ENCODE measurements at places on chromosomes 2 and 18.
A peak's percentile ranks its signal among the peaks of the same experiment; 100 is the strongest.

DNA sequence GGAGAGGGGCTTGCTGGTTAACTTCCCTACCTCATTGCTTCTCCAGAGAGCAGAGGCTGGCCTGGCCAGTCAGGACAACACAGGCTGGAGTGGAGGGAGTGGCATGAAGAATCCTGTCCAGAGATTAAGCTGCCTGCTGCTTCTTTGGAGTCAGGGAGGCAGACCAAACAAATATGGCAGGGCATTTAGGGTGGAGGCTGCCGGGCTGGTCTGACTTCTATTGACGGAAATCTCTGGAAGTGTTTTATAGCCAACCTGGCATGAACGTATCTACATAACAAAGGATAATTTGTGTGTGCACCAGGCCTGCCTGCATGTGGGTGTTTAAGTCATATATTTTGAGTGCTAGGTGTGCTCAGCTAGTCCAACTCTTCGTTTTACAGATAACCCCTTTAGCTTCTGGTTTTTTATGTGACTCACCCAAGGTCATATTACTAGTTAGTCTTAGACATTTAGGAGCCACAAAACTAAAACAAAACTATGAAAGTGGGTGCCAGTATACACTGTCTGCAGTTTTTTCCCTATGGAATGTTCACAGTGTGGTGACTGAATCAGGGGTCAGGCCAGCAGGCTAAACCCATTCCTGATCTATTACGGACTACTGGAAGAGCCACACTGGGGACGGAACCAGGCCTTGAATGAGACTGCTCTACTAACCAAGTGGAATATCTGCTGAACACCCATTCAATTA, 5.5 kb downstream of the NPC1 start:
- DNase-seq: no peak

DNA sequence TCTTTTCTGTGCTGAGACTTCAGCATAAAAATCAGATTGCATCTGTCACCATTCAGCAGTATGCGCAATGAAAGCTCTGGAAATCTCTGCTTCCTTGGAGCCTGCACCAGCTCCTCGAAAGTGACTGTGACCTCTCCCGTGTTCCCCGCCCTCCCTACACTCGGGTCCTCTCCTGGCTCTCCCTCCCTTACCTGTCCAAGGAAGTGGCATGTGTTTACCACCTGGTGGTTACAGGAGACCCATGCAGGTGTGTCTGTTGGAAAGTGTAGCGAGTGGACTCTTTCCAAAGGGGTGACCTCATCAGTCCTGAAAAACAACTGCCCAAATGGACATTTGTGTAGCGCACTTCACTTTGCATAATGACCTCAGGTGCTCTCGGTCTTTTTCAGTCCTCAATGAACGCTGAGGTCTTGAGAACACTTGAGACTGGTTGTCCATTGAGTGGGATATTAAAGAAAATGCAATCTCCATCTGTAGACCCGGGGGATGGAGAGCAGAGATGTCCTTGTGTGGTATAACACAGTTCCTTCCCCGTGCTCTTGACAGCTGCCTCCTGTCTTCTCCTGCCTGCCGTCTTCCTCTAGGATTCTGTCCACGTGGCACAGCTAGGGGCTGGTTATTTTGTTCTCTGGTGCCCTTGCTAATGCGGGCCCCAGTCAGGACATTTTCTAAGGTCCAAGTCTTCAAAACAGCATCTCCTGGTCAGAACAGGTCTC, 133.2 kb downstream of the ACKR3 start:
- DNase-seq: no peak

DNA sequence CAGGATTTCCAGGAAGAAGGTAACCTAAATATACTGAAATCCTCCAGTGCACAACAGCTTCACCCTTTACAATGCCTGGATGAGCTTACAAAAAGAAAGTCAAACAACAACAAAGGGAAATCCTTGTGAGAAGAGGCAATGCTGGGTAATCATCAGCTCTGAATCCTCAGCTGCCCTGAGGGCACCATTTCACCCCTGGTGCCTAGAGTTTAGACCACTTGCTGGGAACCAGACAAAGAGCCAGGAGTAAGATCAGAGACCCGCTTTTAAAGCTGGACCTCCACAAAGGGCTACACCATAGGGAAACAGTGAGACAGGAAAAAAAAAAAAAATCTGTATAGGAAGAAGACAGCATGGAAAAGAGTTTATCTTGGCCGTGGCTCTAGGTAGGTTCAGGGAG, 97.0 kb downstream of the FOXI3 start:
- no peak for DNase-seq

GRCh38 chr2:15633971-15634346, 42.3 kb downstream of the DDX1 start:
- no peak for DNase-seq

GRCh38 chr2:210128961-210129360, 42.2 kb downstream of the KANSL1L start:
- no peak for DNase-seq

DNA sequence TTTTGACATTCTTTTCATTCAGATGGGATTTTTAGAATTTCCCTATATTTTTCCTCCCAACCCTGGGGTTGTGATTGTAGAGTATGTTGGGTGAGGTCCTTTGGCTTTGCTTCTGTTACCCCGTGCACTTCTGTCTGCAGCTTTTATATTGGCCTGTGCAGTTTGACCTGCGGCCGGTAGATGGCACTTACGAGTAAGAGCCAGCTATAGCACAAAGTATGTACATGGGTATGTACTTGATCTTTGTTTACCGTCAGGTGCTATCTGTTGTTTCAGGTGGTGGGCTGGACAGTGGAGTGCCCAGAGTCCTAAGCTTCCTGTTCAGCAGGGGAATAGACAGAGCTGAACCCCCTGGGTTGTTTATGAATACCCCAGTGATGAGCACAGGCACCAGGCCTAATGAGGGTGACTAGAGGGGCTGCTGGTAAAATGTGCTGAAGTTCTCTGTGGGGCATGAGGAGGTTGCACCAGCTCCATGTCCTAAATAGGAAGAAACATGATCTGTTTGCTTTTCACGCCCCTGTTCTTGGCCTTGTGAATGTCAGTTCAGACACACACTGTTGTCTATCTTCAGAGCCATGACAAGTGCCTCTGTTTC, 58.9 kb upstream of the THUMPD2 start:
- DNase-seq: no peak

- DNase-seq: peak; percentile 92
Observed at GRCh38 chr18:55405893-55406406, 182.0 kb downstream of the TCF4 start.

GRCh38 chr2:652881-653480, 24.2 kb downstream of the TMEM18 start:
- DNase-seq: no peak

- no peak for DNase-seq
Observed at GRCh38 chr18:59733421-59733820, 36.2 kb upstream of the CCBE1 start.

DNA sequence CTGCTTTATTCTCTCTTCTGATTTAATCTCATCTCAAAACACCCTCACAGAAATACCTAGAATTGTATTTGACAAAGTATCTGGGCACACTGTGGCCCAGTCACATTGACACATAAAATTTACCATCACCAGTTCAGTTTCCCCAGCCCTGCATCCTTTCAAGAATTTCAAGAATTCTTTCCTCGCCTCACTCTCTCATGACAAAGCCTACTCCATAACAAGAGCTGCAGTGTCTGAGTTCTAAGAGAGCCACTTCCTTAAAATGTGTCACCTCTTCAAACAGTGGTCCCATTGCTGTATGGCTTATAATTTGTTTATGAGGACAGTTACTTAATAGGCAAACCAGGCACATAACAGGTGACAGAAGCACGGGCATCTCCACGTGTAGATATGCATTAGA, 90.9 kb upstream of the STK39 start:
- no peak for DNase-seq

DNA sequence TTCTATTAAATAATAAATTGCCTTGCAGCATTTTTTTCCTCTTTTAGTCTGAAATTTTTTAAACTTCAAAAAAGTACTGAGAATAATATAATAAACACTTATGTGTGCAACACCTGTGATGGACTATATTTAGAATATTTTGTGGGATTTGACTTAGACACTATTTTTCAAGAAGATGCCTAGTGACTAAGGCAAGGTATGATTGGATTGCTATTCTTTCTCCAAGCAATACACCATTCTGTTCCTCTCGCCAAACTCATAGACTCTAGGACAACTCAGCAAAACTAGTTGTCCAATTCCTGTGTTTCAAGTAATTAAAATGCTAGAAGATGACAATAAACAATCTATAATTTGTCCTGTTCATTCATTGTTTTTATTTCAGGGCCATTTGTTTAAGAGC, 75.9 kb downstream of the METTL4 start:
- no peak for DNase-seq

- no peak for DNase-seq
Observed at GRCh38 chr2:199710551-199710950, 140.4 kb downstream of the FTCDNL1 start.

- no peak for DNase-seq
Observed at GRCh38 chr2:232876161-232876977, 6.3 kb downstream of the SNORC start.

DNA sequence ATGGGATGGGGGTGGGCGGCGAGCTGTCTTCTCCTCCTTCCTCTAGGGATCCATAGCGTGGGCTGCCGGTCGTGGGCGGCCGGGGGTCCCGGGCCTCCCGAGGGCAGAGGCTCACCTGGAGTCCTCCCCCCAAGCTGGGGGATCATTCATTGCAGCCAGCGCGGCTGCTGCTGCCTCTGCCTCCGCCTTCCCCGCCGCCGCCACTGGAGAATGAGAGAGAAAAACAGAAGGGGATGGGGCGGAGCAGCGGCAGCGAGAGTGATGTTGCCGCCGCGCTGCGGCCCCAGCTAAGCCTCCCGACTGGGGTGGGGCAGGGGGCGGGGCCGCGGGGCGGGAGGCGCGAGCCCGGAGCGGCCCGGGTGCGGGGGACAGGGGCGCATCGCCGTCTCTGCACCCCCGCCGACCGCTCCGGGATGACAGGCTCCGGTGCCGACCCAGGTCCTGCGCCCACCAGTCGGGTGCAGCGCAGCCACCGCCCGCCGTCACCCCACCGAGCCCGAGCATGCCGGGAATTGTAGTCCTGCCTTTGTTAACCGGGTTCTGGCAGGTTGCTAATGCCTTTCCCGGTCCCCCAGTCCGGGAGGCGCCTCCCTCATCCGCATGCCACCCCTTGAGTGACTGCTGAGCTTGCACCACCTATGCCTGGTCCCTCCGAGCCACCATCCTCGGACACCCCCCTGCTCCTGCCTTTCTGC, at the start of gene KIF3C:
Gene KIF3C, minus strand, starts transcription at position 225 of the 695 bp plus-strand sequence. CDS start 580 bp downstream, outside the sequence.
- peak; percentile 80 for DNase-seq

- peak; percentile 3 for DNase-seq
Observed at GRCh38 chr2:84878896-84879583, 1.8 kb downstream of the TRABD2A start.

GRCh38 chr2:214107726-214108125, 303.1 kb upstream of the VWC2L start:
- no peak for DNase-seq

DNA sequence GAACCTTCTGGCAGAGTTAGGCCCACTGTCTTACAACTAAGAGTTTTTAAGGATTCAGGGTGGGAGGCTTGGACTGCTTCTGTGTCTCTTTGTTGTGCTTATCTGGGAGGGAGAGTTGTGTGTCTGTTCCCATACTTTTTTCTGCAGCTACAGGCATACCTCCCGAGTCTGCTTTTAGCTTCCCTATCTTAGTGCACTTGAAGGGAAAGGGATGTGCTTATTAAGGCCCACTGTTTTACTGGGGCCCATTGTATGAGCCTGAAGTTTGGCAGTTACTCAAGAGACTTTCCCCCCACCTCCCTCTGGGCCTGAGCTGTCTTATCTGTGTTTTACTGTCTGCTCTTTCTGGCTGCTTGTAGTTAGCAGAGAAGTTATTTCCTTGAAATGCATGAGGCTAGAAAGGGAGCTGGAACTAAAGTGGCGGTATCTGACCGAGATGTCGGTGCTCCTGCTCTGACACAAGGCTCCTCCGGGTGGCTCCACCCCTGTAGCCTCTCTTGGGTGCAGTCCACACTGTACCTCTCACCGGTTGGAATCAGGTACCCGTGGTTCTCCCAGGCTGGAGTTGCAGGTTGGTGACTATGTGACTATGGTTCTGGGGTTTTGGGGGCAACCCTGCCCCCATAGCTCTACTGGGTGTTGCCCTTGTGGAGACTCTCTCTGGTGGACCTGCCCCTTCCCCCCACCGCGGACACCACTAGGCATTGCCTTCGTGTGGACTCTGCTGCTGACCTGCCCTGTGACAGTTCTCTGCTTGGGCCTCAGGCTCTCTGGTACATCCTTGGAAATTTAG, 12.9 kb downstream of the UBR3 start:
- no peak for DNase-seq

GRCh38 chr2:194090251-194090905, 1566.6 kb upstream of the SLC39A10 start:
- no peak for DNase-seq
